ENCODE measurements at places on chromosomes 11 and 22.
A peak's percentile ranks its signal among the peaks of the same experiment; 100 is the strongest.

- peak; percentile 52 for DNase-seq
These were observed 560 bp downstream of the PHOX2A start for GRCh38 chr11:72243173-72244059.

GRCh38 chr22:49298834-49299750 is 528.6 kb downstream of the BRD1 start:
- DNase-seq: no peak

DNA sequence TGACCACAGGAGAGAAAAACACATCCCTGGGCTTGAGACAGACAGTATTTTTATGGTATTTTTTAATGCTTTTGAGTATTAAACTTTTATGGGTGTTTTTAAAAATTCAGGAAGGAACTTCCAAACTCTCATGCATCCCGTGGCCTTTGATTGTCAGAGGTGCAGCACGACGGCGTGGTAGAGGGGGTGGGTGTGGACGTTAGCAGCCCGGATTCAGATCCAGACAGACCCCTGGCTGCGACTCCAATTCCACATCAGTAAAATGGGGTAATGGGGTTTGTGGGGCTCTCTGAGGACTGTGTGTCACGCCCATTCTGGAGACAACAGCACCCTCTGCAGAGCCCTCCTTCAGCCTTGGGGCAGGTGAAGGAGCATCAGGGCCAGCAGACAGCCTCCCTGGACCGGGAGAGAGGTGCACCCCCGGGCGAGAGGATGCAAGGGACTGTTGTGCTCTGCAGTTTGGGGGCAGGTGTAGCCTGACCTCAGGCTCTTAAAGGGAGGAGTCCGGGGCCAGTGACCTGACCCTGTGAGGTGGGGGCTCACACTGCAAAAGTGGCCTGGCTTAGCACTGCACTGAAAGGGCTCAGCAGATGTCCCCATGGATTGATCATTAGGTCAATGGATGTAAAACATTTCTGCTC is 1024.3 kb downstream of the TBC1D22A start:
- no peak for DNase-seq

DNA sequence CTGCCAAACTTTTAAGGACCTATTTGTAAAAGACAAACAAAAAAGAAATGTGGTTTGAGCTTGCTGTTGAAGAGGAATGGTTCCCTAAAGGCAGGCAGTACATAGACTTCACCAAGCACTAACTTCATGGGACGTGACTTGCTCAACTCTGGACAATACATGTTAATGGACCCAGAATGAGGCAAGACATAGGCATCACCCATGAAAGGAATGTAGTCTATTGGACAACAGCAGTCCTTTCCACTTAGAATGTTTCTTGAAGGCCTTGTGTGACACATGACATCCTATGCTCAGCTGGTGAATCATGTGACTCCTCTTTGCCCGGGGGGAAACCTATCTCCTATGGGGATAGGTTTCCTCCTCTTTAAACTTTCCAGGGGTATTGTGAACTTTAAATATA is 246.4 kb upstream of the BLID start:
- DNase-seq: no peak

DNA sequence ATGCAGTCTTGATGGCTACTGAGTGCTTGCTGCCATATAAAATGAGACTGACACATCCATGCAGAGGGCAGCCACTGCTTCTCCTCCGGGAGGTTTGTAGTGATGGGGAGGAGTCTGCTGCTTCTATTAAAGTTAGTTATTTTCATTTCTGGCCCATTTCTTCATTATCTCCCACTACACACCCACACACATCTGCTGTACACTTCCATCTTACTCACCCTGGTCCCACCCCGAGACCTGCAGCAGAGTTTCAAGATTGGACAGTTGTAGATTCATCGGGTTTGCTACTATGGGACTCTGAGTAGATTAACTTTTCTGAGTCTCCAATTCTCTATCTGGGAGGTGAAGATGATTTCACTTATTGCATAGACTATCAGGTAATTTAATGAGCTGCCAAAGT is 176.2 kb upstream of the SNX19 start:
- no peak for DNase-seq

DNA sequence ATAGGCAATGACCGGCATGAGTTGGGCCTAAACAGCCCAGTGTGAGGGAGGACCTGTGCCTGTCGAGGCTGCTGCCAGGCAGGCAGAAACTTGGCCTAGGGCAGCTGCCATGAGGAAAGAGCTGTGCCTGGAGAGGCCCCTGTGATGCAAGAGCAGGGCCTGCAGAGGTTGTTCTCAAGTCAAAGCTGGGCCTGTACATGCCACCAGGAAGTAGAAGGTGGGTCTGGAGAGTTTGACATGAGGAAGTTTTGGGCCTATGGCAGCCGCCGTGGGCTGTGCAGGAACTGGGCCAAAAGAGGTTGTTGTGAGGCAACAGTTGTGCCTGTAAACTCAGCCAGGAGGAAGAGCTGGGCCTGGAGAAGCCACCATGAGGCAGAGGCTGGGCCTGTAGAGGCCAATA is 43.2 kb downstream of the OR4C45 start:
- no peak for DNase-seq

DNA sequence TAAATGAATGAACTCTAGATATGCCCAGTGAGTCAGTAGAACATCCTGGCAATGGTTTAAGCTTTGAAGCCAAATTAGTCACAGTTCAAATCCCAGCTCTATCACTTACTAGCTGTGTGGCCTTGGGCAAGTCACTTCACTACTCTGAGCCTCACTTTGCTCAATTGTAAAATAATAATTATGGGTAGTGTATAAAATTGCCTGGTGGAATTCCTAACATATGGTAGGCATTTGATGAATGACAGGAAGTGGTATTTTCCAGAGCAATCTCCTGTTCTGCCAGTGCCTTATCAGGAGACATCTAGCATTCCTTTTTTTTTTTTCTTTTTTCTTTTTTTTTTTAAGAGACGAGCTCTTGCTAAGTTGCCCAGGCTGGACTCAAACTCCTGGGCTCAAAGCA is 13.0 kb downstream of the SCN4B start:
- no peak for DNase-seq

DNA sequence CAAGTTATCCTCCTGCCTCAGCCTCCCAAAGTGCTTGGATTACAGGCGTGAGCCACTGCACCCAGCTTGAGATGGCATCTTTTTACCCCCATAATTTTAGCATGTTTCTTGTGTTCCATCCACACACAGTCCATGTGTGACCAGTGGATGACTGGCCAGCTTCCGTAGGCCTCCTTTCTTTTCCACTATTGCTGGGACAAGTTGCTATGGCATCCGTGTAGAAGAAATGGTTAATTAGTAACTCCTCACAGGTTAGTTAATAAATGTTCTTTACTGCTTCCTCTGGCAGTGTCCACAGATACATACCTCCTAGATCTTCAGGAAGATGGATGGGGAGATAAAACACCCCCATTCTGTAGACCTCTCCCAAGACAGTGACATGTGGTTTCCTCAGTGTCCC is 154.3 kb upstream of the RASSF10 start:
- no peak for DNase-seq

GRCh38 chr11:115488945-115489344 is 15.3 kb downstream of the CADM1 start:
- no peak for DNase-seq

- DNase-seq: no peak
These were observed 30.6 kb upstream of the PIK3C2A start for GRCh38 chr11:17238377-17238776.

DNA sequence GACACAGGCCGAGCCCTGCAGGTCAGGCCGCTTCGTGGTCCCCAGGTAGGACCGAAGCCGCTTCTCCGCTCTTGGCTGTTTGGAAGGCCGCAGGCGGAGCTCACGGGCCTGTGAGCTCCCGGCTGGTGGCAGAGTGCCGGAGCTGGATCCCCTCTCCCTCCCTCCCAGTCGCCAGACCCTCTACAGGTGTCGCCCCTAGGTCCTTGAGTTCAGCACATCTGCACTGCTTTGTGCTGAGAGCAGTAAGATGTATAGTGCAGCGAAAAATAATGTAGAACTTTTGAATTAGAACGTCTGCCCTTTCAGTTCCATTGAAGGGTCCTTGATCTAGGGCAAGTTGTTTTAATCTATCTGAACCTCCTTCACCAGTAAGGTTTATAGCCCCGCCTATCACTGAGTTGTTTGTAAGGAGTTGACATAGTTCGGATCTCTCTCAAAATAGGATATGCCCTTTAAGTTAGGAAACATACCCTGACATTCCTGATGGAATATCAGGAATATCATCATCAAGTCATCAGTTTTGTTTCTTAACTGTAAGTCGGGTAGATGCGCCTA is 419 bp downstream of the ANKRD49 start:
- DNase-seq: no peak

DNA sequence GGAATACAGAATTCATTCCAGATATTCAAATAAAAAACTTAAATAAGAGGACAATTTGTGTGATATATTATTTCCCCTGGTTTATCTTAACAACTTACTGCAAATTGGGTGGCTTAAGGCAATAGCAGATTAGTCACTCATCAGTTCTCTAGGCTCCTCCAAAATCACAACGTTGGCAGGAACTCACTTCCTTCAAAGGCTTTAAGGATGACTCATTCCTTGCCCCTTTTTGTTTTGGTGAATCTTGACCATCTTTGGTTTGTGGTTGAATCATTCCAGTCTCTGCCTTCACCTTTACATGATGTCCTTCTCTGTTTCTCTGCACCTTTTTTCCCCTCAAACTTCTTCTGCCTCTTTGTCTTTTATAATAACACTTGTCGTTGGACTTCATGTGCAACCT is 3.4 kb downstream of the OR10AG1 start:
- DNase-seq: no peak

- peak; percentile 83 for DNase-seq
These were observed at the start of gene SIPA1 for GRCh38 chr11:65637794-65638419. Gene SIPA1, plus strand, starts transcription at chr11:65638101. Its CDS starts 2,821 bp downstream, at chr11:65640922.

GRCh38 chr22:43263645-43264514 is 76.9 kb upstream of the TTLL12 start:
- peak; percentile 67 for DNase-seq

DNA sequence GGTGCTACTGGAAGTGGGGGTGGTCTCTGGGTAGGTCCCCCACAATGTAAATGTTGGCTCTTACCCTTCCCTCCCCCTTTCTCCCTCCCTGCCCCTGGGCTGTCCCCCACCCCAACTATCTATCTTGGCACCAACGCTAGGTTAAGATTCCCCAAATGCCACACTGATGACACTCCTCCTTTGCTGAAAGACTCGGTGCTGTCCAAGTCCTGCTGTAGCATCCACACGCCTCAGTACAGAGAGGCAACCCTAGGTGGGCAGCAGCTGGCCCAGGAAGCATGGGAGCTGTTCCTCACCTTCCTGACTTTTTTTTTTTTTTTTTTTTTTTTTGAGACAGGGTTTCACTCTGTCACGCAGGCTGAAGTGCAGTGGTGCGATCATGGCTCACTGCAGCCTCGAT is 3.4 kb upstream of the KCTD17 start:
- no peak for DNase-seq

- no peak for DNase-seq
These were observed 11.3 kb upstream of the SMIM38 start for GRCh38 chr11:69144316-69145049.

- DNase-seq: no peak
These were observed 47.3 kb downstream of the PRR5L start for GRCh38 chr11:36343436-36343835.

DNA sequence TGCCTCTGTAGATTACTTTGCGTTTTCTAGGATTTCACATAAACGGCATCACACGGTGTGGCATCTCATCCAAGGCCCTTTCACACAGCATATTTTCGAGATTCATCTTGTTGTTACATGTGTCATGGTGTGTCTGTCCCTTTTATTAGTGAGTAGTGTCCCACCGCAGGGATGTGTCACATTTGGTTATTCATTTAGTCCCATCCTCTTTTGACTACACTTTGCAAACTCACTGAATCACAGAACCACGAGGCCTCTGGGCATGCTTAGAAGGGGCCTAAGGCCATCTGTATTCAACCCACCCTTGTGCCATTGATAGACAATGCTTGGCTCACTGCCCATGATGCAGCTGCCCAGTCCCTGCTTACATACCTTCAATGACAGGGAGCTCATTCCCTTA is 4.2 kb upstream of the RAC2 start:
- DNase-seq: no peak

DNA sequence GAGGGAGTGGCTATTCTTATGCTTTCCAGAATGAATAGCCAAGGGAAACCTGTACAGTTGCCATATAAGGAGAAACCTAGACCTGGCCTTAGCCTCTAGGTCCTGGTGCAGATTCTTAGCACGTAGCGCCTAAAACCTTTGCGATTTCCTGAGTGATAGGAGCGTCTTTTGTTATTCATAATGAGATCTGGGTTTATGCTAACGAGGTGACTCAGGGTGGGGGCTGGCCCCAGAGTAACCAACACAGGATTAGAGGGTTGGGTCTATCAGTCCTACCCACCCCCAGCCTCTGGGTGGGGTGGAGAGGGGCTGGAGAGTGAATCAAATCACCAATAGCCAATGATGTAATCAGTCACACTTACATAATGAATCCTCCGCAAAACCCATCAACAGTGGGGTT is 73.4 kb upstream of the PARVG start:
- no peak for DNase-seq

DNA sequence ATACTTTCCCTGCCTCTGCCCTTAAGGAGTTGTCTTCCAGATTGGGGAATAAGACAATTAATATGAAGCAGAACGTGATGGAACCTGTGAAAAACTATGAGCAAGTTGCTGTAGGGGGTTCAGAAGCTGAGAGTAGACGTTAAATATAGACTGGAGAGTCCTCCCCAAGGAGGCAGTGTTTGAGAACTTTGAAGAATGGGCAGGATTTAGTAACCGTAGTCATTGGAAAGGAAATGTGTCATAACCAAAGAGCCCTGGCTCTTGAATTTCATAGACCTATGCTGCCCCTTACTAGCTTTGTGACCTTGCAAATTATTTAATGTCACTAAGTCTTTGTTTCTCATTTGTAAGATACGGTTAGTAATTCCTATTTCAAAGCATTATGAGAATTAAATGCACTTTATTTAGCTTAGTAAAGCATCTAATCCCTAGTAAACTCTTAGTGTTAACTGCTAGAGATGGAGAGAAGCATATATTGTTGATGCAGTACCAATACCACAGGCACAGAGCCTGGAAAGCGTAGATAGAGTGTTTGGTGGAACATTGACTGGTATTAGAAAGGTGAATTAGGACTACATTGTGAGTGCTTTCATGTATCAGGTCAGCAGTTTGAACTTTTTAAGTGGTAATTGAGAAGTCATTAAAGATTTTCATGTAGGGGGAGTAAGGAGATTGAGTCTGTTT is 54.1 kb downstream of the MCAM start:
- DNase-seq: no peak

GRCh38 chr11:65981101-65981740 is 19.7 kb downstream of the SART1 start:
- DNase-seq: no peak

GRCh38 chr11:46529095-46529905 is 64.5 kb downstream of the AMBRA1 start:
- peak; percentile 52 for DNase-seq

Measured in right lobe of liver (tissue), 6 donors.